ENCODE measurements at places on chromosomes 3 and 15. TPM values are rescaled to one million over a fixed set of nuclear protein-coding genes. Genes with fewer than 3 reads are reported as not detected.
A peak's percentile ranks its signal among the peaks of the same experiment; 100 is the strongest.

GRCh38 chr3:21017115-21017852, 733.7 kb downstream of the ZNF385D start:
- DNase-seq = no peak

- DNase-seq = peak; percentile 58
Measured at GRCh38 chr3:58471025-58471887, 20.6 kb upstream of the KCTD6 start.

DNA sequence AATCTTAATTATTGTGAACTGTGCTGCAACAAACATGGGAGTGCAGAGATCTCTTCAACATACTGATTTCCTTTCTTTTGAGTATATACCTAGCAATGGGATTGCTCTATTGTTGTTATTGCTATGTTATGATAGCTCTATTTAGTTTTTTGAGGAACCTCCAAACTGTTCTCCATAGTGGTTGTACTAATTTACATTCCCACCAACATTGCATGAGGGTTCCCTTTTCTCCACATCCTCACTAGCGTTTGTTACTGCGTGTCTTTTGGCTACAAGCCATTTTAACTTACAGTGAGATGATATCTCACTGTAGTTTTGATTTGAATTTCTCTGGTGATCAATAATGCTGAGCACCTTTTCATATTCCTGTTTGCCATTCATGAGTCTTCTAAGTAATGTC, 45.5 kb upstream of the TNFSF10 start:
- DNase-seq = no peak

DNA sequence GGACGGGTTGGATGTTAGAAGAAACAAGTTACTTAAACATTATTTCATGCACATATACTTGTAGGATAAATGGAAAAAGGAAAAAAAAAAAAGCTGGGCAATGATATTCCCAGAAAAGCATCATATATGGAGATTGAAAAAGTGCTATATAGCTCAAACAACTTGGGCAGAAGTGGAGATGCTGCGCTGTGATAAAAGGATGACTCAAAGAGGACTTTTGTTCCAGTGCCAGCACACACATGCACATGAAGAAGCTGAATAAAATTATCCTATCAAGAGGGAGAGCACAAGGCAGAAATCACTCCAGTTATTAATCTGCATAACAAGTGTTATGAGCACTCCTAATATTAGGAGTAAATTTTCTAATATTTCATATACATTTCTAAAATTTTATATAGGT, 30.9 kb downstream of the FRMD4B start:
- DNase-seq = no peak

DNA sequence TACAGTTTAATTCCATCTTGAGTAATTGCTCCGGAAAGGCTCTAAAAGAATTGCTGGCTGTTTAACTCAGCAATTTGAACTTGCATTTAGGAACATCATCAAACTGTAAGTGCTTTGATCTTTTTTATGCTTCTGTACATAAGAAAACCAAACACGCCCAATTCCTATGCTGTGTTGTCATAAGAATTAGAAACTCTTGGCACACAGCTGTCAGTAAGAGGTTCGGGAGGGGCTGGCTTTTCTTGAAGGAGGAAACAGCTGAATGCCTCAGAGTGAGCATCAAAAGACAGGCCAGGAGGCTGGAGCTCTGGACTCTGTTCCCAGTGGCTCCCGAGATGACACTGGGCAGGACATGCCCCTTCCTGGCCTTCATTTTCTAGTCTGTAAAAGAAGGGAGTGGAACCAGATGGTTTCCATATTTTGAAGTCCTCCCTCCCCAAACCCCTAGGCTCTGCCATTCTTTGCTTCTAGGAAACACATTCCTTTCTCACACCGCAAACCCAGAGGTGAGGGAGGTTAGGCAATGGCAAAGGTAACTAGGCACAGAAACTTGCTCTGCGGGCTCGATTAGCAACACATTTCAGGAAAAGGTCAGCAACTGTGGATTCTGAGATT, 73.7 kb upstream of the DLG1 start:
- DNase-seq = peak; percentile 62

ALS2CL gene
- total RNA-seq = 28.5 TPM

FGF12 gene
- total RNA-seq = 0.58 TPM

TICRR gene
- total RNA-seq = 4.4 TPM

LRRC34 gene
- total RNA-seq = 0.67 TPM

RAB6B gene
- total RNA-seq = 4.1 TPM
